DND-41 (cell line): ENCODE measurements at places on chromosomes 4 and X.

- DNase-seq: no peak
Measured at GRCh38 chr4:93169966-93170365, 658.6 kb upstream of the ATOH1 start.

- DNase-seq: no peak
Measured at GRCh38 chr4:130147641-130148040, 1051.7 kb downstream of the C4orf33 start.

- no peak for DNase-seq
Measured at GRCh38 chrX:29841750-29842149, 373.6 kb upstream of the MAGEB2 start.

DNA sequence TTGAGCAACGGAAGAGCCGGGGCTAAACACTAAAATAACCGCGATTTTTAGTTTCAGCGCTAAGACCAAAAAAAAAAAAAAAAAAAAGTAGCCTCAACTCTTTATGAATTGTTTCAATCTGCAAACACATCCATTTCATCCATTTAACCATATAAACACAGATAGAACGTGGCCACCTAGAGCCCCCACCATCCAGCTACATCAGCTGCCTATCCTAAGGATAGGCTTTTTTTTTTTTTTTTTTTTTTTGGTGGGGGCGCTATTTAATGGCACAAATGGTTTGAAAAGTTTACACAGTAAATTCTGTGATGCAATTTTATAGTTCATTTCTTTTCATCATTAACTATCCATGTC, 492 bp upstream of the HDAC8 start:
- no peak for DNase-seq

DNA sequence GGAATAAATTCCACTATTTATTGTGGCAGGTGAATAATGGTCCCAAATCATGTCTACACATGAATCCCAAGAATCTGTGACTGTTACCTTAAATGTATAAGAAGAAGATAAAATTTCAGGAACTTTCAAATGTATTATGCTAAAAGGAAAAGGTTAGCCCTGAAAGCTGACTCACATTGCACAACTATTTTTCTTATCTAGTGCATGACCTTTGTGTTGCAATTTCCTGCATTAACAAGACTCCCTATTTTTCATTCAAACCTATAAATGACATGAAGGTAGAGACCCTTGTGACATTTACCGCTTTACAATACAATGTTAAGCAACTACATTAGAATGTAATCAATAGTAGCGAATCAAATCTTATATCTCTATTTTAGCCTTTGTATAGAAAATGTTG, 36.7 kb downstream of the UBQLN2 start:
- DNase-seq: no peak

DNA sequence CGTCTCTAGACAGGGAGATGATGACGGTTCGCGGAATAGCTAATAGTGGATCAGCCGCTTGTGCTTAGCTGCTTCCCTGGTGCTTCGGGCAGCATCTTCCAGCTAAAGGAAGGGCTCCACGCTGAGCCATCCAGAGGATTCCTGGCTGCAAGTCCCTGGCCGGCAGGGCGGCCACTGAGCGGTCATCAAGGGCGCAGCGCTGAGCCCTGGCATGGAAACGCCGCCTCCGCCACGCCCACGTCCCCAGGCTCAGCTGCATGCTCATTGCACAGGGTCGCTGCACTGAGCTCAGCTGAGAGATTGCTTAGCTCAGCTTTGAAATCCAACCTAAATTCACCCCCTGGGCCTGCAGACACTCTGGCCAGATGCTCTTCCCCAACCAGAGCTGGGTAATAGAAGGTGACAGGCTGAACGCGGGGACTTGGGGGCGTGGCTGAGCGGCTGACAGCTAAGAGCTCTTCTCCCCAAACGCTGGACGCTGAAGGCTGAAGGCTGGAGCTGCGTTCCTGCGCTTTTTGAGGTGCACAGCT, 118.2 kb upstream of the KIT start:
- no peak for DNase-seq

- DNase-seq: peak; percentile 54
Measured at GRCh38 chr4:113394730-113395530, 345.5 kb downstream of the ANK2 start.

DNA sequence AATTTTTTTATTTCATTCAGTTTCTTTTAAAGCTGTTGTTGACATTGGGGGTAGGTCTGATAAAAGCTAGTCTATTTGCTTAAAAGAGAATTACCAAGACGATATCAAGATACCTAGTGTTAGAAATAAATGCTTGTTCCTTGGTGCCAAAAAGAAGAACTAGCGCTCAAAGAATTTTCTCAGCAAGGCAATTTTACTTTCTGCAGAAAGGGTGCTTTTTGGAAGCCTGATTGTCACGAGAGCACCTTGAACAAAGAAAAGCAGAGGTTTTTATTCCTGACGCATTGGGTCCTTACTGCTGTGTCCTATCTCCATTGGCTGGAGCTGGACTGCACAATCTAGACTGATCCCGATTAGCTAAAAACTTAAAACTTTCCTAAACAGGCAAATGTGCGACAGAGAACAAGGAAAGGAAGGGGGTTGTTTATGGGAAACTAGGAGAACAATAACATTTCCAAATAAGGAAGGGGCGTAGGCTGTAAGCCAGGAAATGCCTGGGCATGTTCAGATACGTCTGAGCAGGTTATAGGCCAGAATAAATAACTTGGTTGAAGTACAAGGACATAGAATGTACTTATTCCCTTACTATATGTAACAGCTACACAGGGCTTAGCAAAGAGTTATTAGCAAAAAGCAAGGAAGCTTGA, 50.3 kb upstream of the STPG2 start:
- no peak for DNase-seq

DNA sequence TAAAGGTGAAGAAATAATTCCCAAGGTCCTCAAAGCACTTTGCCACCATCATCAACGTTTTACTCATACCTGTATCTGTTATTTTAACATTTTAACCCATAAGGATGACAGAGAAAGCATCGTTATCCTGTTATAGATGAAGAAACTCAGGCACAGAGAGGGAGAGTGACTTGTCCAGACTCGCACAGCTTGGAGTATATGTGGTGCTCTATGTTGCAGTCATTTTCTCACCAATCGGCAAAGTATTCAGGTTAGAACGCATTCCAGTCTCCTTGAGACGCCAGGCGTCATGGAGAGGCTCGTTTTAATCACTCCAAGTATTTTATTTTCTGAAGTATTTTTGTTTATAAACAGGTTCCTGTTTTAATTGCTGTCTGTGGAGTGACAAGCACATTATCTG, 73.5 kb downstream of the IRF2 start:
- no peak for DNase-seq

DNA sequence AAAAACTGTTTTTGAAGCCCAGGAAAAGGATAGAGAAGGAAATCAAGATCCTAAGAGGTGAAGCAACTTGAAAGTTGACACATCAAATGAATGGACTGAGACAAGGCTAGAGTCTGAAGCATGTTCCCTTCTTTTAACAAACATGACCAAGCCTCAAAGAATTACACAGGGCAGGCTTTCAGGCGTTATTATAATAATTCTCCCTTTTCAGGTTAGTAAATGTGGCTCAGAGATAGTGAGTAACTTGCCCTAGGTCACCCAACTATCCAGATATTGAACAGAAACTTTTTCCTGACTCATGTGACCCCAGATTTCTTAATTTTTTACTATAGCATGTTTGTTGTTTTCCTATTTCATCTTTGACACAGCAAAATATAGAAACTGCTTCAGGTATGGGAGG, 91.7 kb downstream of the PPP1R2C start:
- DNase-seq: no peak

DNA sequence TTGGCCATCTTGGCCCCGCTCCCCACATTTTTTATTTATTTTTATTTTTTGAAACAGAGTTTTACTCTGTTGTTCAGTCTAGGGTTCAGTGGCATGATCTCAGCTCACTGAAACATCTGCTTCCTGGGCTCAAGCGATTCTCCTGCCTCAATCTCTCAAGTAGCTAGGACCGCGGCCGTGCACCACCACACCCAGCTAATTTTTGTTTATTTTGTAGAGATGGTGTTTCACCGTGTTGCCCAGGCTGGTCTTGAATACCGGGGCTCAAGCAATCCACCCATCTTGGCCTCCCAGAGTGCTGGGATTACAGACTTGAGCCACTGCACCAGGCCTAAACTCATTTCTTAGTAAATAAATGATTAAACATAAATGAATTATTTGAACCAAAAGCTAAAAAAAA, 322.0 kb upstream of the LCORL start:
- DNase-seq: no peak

- no peak for DNase-seq
Measured at GRCh38 chr4:38281371-38282071, 321.3 kb downstream of the PTTG2 start.

- DNase-seq: no peak
Measured at GRCh38 chrX:19585332-19586082, 70.2 kb upstream of the MAP3K15 start.

DNA sequence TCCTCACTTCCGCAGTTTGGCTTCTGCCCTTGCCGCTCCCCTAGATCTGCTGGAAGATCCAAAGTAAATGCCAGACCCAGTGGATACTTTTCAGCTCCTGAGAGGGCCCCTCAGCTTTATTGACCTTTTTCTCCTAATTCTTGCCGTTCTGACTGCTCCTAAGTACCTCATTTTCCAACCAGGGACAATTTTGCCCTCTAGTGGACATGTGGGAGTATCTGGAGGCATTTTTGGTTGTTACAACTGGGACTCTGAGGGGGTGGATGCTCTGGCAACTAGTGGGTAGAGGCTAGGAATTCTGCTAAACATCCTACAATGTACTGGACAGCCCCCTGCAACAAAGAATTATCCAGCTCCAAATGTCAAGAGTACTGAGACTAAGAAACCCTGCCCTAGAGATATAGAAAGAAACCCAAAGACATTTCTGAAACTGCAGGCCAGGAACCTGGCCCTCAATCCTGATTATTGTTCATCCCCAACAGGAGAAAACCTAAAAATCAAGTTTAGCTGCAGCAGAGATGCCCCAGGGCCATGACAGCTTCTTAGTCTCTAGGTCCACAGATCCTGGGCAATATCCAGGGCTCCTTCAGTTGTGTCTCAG, 3.4 kb downstream of the TEX13B start:
- DNase-seq: no peak

GRCh38 chrX:124931241-124931640, 388.4 kb upstream of the TEX13C start:
- no peak for DNase-seq

DNA sequence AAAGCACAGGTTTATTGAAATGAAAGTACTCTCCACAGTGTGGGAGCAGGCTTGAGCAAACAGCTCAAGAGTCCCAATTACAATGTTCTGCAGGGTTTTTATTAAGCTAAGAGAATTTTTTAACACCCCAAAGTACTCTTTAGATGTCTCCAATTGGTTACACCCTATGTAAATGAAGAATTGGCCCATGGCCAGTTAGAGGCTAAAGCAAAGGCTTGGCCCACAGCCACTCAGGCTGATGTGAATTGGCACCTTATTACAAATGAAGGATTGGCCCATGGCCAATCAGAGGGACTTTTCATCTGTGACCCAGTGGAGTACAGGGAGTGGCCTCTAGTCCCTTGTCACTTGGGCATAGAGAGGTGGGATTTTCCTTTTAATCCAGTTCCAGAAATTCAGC, 30.1 kb upstream of the IQCM start:
- no peak for DNase-seq

DNA sequence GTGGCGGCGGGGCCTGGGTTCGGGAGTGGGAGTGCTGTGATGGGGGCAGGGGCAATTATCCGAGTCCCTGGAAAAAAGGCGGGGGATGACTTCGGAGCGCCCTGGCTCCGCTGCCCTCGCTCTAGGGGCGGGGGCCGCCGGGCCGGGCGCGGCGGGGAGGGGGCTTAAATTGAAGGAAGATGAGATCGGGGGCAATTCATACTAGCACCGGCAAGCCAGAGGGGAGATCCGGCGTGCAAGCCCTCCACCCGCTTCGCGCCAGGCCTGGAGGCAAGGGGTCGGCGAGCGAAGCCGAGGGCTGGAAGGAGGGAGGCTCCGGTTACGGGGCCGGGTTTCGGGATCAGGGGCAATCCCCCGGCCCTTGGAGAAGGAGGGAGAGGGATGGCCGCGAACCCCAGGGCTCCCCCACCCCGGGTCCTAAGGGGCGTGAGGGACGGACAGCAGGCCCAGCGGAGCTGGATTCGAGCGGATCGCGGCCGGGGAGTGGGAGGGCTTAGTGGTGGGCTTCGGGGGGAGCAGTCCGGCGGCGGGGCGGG, 1.2 kb downstream of the BCORL1 start:
- DNase-seq: peak; percentile 23

DNA sequence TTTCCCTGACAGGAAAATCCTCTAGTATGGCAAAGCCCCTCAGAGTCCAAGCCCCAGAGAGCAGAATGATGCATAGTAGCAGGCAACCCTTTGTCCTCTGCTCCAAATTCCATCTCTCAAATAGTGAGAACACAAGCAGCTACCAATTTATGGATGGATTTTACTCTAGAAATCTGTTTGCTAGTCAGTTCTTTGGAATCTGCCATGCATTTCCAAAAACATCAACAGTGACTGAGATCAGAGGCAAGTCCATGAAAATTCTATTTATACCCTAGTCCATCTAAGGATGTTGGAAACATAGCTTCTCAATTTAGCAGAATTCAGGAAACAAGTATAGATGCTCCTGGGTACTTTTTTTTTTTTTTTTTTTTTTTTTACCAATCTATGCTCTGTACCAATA, 10.0 kb upstream of the CC2D2A start:
- DNase-seq: no peak

GRCh38 chr4:140297221-140297570, 76.2 kb upstream of the SCOC start:
- no peak for DNase-seq

DNA sequence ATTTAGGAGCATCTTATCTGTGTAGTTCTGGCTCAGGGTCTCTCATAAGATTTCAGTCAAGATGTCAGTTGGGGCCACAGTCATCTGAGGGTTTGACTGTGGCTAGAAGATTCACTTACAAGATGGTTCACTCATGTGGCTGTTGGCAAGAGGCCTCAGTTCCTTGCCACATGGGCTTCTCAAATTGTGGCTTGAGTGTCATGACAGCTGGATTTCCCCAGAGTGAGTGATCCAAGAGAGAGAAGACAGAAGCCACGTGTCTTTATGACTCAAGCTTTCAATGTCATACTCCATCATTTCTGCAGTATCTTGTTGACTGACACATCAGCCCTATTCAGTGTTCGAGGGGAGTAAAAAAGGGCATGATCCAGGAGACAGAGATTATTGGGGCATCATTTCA, 131.3 kb upstream of the AP1S2 start:
- DNase-seq: no peak

DNA sequence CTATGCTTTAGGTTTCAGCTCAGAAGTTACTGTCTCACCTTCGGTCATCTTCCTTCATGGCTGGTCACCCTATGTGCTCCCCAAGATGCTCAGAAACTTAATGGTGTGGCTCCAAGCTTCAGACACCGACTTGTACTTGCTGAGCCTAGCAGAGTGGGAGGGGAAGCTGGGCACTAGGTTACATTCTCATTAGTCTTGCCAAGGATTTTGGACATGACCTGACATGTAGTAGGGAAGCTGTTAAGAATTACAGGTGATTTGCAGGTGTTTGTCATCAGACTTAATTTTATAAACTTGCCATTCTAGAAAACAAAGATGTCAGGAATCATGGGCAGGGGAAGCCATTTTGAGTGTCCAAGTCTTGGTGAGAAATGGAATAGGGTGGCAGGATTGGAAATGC, 72.4 kb downstream of the CCNG2 start:
- no peak for DNase-seq
